Upper lobe of right lung (tissue), 1 donor: ENCODE measurements at places on chromosomes 12 and 14. TPM values are rescaled to one million over a fixed set of nuclear protein-coding genes. Genes with fewer than 3 reads are reported as not detected.

ITFG2 gene
- 42.3 TPM for total RNA-seq

TSPAN8 gene
- 11.2 TPM for total RNA-seq

IRAK4 gene
- total RNA-seq, result 18.4 TPM

IQSEC3 gene
- total RNA-seq, result 4.6 TPM

CRADD gene
- total RNA-seq, result 17.1 TPM

GPR132 gene
- 6.7 TPM for total RNA-seq

CNTN1 gene
- total RNA-seq, result 15.1 TPM

RNF212B gene
- total RNA-seq, result not detected

IKZF4 gene
- total RNA-seq, result 10.5 TPM

- DNase-seq, result no peak
These were observed 465.9 kb upstream of the TBX3 start for GRCh38 chr12:115149685-115150378.

GRCh38 chr12:108129017-108129812, at the start of gene WSCD2:
Gene WSCD2 (plus strand): TSS chr12:108129288. CDS start chr12:108195833, 66,545 bp downstream.
- DNase-seq, result peak; percentile 71

- DNase-seq, result no peak
These were observed 3.6 kb downstream of the CMKLR1 start for GRCh38 chr12:108335349-108336119.

- no peak for DNase-seq
These were observed 61.5 kb downstream of the DHRS2 start for GRCh38 chr14:23697680-23698079.

GRCh38 chr12:106692896-106693820, 81.3 kb upstream of the RIC8B start:
- no peak for DNase-seq

GRCh38 chr12:81627336-81628189, 131.6 kb downstream of the PPFIA2 start:
- no peak for DNase-seq

GRCh38 chr14:28057359-28058296, 709.0 kb upstream of the FOXG1 start:
- no peak for DNase-seq

DNA sequence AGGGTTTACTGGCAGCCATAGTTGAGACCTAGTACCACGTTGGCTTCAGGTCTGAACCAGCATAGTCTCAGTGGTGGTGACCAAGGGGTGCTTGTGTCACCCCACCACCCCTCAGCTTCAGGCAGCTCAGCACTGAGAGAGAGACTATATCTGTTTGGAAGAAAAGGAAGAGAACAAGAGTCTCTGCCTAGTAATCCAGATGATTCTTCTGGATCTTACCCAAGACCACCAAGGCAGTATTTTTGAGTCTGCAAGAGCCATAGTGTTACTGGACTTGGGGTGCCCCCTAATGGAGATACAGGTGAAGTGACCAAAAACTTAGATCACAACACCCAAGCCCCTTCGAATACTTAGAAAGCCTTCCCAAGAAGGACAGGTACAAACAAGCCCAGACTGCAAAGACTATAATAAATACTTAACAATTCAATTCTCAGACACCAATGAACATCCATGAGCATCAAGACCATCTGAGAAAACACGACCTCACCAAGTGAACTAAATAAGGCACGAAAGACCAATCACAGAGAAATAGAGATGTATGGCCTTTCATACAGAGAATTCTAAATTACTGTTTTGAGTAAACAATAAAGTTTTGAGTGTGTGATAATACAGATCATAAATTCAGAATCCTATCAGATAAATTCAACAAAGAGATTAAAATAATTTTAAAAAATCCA, 107.0 kb downstream of the HELB start:
- no peak for DNase-seq

GRCh38 chr12:65662590-65662989, 161.7 kb upstream of the HMGA2 start:
- no peak for DNase-seq

DNA sequence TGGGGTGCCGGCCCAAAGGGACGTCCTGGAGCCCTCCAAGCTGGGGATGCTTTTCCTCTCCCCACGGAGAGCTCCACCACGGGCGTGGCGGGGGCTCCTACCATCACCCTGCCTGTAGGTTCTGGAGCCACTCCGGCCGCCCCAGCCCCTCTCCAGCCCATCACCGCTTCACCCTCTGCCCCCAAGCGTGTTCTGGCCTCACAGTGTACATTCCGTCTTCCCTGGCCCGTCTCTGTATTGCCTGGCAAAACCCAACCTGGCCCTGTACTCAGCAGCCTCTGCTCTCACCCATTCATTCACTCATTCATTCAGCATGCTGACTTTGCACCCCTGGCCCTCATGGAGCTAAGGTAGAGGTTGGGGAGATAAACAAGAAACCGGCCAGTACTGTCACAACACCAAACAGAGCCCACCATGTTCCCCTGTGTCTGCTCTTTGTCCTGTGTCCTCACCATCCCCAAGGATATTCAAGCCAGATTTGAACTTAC, 20.3 kb downstream of the SLC25A29 start:
- DNase-seq, result no peak

DNA sequence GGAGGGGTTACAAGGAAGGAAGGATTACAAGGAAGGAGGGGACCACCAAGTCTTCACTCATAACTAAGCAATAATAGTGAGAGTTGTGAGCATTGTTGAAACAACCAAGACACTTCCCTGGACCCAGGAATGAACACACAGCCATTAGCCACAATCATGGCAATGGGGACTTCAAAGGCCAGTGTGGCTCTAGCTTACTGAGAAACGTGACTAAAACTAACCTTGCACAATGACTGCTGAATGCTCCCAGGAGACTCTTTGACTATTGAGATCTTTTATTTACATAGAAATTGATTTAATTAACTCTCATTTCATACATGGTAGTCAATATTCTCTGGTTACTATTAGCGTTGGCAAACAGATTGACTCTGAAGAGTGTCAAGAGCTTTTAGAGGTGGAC, 263.0 kb upstream of the SOX5 start:
- DNase-seq, result no peak

- no peak for DNase-seq
These were observed 562.8 kb downstream of the GALC start for GRCh38 chr14:87430214-87430613.

GRCh38 chr12:6843118-6843902, 2.6 kb downstream of the GNB3 start:
- no peak for DNase-seq

DNA sequence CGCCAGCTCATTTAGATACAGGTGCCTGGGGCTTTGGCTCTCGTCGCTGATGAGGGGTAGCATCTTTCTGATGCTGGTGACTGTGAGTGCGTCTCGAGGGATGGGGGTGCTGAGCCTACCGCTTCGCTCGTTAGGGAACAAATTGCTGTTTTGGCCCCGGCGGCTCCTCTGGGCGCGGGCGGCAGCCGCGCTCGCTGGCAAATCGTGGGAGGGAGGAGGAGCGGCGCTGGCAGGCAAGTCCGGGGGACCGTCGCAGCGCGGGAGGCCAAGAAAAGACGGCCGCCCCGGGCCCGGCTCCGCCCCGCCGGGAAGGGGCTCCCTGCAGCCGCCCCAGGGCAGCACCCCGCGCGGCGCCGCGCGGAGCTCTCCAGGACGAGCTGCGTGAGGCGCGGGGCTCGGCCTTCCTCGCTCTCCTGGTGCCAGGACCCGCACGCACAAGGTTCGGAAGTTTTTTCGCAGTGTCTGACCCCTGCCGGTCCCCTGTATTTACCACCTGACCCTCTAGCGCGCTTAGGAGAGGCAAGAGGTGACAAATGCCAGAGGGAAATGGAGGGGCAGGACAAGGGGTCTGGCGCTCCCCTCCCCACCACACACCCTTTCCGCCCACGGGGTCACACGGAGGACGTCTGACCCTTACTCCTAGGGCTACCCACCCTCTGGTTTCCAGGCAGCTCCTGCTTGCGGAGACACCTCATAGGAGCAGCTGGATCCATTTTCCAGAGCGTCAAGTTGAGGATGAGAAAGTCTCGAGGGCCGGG, 899 bp upstream of the KCNH3 start:
- DNase-seq, result peak; percentile 71

DNA sequence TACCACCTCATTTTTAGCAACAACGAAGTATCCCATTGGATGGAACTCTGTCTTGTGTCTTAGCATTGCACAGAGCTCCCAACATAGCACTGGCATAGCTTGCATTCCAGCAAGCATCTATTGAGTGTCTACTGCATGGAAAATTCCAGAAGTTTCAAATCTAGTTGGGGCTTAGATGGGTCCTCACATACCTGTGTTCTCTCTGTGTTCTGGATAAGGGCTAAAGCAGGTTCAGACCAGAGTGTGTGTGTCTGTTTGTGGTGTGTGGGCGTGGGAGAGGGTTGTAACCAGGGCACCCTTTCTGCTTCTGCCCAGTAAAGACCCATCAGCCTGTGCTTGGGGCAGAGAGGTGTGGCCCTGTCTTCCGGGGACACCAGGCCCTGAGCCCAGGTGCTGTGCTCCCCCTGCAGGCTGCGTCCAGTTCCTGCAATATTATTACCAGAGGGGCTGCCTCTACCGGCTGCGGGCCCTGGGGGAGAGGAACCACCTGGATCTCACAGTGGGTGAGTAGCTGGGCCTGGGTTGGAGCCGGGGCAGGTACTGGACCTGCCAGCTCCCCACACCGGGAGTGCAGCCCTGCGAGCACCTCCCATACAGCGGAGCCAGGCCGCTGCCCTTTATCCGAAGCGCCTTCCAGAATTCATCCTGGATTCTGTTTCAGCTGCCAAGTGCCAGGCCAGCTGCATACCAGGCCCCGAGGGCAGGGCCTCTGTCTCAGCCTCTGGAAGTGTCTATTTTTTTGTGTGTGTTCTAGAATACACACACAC, 20.3 kb downstream of the RHOF start:
- DNase-seq, result peak; percentile 89
